ENCODE measurements at places on chromosomes 2 and 18.

GRCh38 chr2:225236769-225237323, 162.7 kb upstream of the NYAP2 start:
- no peak for DNase-seq

GRCh38 chr2:101419096-101419663, 31.9 kb upstream of the CREG2 start:
- DNase-seq = peak; percentile 71

GRCh38 chr2:106054880-106055655, 139.0 kb downstream of the UXS1 start:
- no peak for DNase-seq

GRCh38 chr2:132941296-132942020, 271.5 kb upstream of the LYPD1 start:
- no peak for DNase-seq

DNA sequence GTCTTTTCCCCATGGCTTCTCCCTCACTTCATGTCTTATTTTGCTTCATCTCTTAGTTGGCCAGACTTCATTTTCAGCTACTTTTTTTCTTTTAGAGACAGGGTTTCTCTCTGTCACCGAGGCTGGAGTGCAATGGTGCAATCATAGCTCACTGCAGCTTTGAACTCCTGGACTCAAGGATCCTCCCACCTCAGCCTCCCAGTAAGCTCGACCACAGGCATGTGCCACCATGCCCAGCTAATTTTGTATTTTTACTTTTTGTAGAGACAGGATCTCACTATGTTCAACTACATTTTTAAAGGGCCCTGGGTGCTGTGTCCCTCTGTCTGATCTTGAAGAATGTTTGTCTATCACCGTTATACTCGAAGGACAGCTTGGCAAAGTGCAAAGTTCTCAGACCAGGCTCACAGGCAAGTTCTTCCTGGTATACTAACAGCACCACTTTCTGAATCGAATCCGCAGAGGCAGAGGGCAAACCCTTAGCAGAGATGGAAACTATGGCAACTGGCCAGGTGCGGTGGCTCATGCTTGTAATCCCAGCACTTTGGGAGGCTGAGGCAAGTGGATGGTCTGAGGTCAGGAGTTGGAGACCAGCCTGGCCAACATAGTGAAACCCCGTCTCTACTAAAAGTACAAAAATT, 60.9 kb downstream of the SOWAHC start:
- no peak for DNase-seq

DNA sequence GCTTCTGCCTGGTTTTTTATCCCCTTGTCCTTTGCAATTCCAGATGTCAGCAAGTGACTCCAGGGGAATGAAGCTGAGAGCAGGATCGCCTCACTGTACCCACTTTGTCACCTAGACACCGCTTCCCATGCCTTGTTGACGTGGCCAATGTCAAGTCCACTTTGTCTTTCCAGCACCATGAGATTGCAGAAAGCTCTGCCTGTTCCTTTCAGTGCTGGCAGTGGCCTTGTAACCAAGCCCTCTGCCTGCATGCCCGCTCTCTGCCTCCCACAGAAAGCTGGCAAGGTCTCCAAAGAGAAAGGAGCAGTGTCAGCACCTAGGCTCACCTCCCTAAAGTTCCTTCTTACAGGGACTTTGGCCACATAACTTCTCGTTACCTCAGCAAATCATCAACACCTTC, 282.2 kb upstream of the ST6GAL2 start:
- DNase-seq = no peak

DNA sequence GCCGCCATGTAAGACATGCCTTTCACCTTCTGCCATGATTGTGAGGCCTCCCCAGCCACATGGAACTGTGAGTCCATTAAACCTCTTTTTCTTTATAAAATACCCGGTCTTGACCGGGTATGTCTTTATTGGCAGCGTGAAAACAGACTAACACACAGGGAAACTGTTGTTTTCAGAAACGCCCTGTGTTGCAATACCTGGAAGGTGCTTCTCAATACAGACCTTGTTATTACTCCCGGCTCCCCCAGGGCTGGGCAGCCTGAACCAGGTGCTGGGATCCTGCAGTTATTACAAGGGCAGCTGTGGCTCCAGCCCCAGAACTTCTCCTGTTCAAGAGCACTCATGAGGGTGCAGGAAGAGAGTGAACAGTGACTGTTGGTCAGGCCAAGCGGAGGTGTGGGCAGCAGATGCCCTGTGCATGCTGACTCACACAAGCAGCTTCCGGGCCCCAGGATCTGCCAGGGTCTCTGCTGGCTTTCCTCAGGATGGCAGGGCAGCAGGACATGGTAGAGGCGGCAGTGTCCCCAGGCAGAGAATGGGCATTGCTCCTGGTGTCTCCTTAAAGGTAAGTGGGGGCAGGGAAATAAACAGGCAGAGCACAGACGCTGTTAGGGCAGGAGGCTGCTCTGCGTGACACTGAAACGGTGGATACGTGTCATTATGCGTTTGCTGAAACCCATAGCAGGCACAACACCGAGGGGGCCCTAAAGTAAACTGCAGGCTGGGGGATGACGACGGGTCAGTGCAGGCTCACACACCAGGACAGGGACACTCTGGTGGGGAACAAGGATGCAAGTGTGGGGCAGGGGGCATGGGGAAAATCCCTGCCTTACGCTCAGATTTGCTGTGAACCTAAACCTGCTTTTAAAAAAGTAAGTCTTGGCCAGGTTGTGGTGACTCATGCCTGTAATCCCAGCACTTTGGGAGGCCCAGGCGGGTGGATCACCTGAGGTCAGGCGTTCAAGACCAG, 89.1 kb downstream of the NDUFA10 start:
- DNase-seq = no peak

GRCh38 chr2:47086571-47086970, 68.5 kb downstream of the STPG4 start:
- no peak for DNase-seq

GRCh38 chr2:191015831-191016230, 1.9 kb upstream of the STAT1 start:
- DNase-seq = no peak

- DNase-seq = no peak
Observed at GRCh38 chr18:66461344-66461743, 142.5 kb downstream of the CDH19 start.
